HepG2 (cell line): ENCODE measurements at places on chromosomes 6 and 20. TPM values are rescaled to one million over a fixed set of nuclear protein-coding genes. Genes with fewer than 3 reads are reported as not detected.

BMP2 gene
- 0.02 TPM in 1 of 2 replicates, not detected in the other for total RNA-seq

ERVFRD-1 gene
- total RNA-seq: not detected in 2 replicates

RIMS4 gene
- total RNA-seq: 0.07 and 0.18 TPM in 2 replicates

GRCh38 chr20:49690899-49691620 lies 22.6 kb downstream of the B4GALT5 start:
- peak; percentile 96 for DNase-seq

TTK gene
- total RNA-seq: 33.2 and 53.3 TPM in 2 replicates

MCCD1 gene
- total RNA-seq: 0.15 and 0.36 TPM in 2 replicates

DNA sequence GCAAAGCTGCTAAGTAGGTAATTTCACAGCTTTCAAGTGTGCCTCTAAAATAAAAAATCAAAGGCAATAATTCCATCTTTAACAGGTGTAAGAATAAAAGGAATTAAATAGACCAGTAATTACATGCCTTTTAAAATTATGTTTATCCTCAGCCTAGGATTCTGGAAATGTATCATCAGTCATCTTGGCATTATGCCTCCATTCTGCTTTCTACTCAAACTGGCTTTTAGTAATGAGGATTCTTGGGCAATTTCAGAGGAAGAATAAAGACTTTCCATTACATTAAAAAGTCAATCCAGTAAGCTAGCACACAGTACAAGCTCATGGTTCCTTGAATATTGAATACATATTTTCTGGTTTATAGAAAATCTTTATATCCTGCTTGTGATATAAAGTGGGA lies 44.7 kb downstream of the GSTA2 start:
- no peak for DNase-seq

SEL1L2 gene
- total RNA-seq: not detected in 2 replicates

CCN5 gene
- total RNA-seq: not detected in 2 replicates

DNA sequence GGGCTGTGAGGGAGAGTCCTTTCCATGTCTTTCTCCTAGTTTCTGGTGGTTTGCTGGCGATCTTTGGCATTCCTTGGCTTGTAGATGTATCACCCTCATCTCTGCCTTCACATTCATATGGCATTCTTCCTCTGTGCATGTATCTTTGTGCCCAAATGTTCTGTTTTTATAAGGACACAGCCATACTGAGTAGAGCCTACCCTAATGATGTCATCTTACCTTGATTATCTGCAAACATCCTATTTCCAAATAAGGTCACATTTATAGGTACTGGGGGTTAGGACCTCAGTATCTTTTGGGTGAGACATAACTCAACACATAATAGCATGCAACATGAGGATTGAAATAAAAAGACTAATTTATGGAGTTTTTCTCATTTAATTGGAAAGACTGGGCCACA lies 5.5 kb downstream of the SH3BGRL2 start:
- no peak for DNase-seq

NKAIN2 gene
- total RNA-seq: not detected in 2 replicates

DNA sequence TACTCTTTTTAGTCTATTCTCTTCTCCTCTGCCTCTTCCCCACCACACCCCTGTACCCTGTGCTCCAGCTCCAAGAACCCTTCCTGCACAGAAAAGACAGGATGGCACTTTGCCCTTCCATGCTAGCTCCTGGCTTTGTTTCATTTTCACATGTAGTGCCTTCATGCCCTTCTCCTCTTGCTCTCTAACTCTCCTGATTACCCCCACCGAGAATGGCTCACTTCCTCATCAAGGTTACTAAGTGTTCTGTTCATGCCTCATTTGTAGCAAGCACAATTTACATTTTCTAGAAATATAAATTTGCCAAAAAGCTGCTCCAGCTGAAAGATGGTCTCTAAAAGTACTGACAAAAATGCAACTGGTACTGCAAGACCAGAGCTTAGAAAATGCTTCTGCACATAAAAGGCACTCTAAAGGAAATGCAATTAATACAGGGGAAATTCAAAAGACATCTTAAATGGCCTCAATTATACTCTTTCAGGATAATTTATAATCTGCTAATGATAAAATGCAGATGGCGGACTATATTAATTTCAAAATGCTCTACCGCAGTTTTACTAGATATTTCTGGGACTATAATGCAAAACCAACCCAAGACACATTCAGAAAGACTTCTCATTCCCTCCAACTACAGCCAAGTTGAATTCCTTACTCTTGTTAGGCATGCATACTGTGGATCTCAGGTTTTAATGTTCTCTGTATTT lies 570.2 kb downstream of the PRKN start:
- no peak for DNase-seq

- DNase-seq: peak; percentile 47
These were observed 12.2 kb downstream of the MYLK4 start for GRCh38 chr6:2738373-2738979.

CYP39A1 gene
- not detected in 2 replicates for total RNA-seq

DNA sequence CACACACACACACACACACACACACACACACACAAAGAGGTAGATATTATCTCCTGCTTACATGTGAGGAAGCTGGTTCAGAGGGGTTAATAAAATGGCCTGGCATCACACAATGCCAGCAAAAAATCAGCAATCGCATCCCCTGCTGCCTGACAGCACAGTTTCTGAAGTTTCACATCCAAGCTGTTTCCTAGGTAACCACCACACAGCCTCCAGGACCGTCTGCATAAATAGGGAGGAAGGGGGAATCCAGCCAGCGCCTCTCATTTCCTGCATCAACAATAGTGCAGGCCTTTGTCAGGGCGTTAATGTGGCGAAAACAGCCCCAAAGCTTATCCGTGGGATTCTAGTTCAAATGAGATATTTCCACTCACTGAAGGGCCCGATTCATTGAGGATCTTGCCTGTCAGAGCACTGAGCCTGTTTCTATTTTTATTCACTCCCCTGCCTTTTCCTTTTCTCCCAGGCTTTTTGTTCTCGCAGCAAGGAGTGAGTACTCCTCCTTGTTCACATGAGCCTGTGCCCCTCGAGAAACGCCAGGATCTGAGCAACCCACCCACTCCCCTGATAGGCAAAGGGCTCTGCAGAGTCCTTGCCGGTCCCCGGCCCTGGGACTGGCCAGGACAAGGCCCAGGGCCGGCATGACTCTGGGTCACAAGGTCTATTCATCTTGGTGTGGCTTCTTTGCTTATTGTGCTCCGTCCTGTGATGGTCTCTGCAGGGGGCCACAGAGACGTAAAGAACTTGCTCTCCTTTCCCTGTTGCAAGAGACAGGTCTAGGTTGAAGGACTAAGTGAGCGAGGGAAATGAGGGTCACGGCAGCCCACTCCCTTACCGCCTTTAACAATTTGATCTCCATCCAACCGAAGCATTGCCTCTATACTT lies 32.7 kb downstream of the TUBB2B start:
- no peak for DNase-seq

GRCh38 chr6:157272372-157272771 lies 50.9 kb downstream of the TMEM242 start:
- no peak for DNase-seq

GRCh38 chr6:35208419-35208818 lies 5.3 kb upstream of the SCUBE3 start:
- no peak for DNase-seq

DNA sequence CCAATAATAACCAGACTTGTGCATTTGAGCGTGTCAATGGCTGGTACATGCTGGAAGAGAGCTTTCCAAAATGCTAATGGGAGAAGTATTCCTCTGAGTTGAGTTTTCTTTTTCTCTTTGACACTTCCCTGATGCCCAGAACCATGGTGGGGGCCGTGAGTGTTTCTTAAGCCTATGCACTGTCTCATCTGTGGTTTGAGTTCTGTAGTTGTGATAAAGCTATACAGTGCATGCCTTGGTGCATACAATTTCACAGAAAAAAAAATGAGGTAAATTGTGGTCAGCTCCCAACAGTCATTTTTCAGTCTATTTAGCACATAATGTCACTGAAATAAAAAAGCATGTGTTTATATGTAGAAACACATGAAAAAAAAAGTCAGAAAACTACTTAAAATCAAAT lies 204.8 kb downstream of the HDGFL1 start:
- no peak for DNase-seq

- DNase-seq: peak; percentile 4
These were observed 278.8 kb upstream of the IMPG1 start for GRCh38 chr6:76351275-76351674.

- no peak for DNase-seq
These were observed 8.9 kb downstream of the NFS1 start for GRCh38 chr20:35690265-35690664.

DNA sequence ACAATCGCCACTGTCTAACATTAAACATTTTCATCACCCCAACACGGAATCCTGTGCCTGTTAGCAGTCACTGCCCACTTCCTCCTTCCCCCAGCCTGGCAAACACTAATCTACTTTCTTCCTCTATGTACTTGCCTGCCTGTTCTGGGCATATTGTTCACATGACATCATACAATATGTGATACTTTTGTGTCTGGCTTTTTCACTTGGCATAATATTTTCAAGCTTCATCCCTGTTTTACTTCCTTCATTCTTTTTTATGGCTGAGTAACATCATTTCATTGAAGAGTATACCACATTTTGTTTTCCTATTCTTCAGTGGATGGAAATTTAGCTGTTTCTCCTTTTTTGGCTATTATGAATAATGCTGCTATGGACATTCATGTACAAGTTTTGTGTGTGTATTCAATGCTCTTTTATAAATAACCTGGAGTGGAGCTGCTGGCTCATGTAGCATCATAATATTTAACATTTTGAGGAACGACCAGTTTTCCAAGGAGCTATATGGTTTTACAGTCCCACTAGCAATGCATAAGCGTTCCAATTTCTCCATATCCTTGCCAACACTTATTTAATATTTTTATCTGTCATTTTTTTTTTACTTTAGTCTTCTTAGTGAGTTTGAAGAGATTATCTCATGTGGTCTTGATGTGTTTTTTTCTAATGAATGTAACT lies 360.1 kb downstream of the HDGFL1 start:
- no peak for DNase-seq

- no peak for DNase-seq
These were observed 118.4 kb downstream of the JPH2 start for GRCh38 chr20:44068316-44069201.

DNA sequence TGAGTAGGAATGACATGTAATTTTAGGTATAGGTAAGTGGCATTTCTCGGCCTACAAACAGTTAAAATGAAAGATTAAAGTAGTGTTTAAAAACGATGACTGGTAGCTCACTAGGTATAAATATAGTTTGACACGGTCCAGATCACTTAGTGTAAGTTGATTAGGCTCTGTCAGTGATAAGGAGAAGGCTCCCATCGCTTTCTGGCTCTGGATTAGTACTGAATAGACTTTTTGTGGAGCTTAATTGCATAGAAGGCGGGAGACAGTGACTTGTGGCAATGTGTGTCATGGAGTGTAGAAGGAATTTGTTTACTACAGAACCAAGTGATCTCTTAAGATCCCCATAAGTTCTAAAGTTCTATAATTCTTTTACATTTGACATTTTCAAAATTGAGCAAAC lies 6.7 kb downstream of the PYGB start:
- DNase-seq: no peak

GRCh38 chr20:15656124-15656523 lies 917.1 kb downstream of the KIF16B start:
- DNase-seq: no peak

DNA sequence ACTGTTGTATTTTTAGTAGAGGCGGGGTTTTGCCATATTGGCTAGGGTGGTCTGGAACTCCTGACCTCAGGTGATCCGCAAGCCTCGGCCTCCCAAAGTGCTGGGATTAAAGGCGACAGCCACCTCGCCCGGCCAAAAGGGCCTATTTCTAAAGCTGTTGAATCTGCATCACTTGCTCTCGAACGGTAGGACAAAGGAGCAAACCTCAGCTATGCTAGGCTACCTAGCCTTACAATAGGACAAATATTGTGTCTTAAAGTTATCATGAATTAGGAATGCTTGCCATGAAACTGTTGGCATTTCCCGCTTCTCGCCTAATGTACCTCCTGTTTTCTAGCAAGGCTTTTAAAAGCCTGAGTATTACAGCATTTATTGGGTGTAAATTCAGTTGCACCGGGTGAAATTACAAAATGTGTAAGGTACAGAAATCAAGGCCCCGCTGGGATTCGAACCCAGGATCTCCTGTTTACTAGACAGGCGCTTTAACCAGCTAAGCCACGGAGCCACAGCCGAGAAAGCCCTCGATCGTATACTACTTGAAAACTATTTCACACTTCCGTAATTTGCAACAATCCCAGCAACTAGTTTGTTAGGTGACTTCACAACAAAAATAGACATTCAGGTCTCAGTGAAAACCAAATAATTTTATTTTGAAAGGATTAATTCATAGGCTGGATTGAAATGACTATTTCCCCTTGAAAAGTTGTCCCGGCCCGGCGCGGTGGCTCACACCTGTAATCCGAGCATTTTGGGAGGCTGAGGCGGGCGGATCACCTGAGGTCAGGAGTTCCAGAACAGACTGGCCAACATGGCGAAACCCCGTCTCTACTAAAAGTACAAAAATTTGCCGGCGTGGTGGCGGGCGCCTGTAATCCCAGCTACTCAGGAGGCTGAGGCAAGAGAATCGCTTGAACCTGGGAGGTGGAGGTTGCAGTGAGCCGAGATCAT lies 211.6 kb upstream of the ZNF184 start:
- peak; percentile 89 for DNase-seq

GRCh38 chr20:13337090-13337784 lies 116.2 kb downstream of the ISM1 start:
- no peak for DNase-seq
